ENCODE measurements at places on chromosomes 1 and 21.

DNA sequence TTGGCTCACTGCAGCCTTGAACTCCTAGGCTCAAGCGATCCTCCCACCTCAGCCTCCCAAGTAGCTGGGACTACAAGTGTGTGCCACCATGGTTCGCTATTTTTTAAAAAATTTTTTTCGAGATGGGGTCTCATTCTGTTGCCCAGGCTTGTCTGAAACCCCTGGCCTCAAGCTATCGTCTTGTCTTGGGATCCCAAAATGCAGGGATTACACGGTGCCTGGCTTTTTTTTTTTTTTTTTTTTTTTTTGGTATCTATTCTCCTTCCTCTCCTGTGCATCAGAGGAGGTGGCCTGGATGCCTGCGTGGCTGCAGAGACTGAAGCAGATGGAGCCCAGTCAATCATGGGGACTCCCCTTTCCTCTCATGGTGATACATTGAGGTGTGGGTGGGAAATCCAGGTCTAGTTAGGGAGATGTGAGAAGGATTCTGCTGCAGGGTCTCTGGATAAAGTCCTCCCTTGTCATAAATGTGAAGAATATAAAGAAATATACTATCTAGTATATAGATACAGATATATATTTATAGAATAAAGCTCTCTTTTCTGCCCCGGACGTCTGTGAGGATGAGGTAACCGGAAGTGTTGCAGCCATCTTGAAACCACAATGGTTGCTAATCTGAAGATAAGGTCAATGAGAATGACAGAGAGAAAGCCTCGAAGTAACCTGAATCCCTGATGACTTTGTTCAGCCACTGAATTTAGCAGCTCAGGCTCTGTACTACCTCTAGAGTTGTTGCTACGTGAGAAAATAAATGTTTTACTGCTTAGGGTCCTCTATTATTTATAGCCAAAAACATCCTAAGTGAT lies 19.5 kb upstream of the RGSL1 start:
- DNase-seq: peak; percentile 12

GRCh38 chr1:216626394-216627067 lies 96.7 kb downstream of the ESRRG start:
- no peak for DNase-seq

GRCh38 chr1:18324246-18324645 lies 156.5 kb upstream of the KLHDC7A start:
- no peak for DNase-seq

DNA sequence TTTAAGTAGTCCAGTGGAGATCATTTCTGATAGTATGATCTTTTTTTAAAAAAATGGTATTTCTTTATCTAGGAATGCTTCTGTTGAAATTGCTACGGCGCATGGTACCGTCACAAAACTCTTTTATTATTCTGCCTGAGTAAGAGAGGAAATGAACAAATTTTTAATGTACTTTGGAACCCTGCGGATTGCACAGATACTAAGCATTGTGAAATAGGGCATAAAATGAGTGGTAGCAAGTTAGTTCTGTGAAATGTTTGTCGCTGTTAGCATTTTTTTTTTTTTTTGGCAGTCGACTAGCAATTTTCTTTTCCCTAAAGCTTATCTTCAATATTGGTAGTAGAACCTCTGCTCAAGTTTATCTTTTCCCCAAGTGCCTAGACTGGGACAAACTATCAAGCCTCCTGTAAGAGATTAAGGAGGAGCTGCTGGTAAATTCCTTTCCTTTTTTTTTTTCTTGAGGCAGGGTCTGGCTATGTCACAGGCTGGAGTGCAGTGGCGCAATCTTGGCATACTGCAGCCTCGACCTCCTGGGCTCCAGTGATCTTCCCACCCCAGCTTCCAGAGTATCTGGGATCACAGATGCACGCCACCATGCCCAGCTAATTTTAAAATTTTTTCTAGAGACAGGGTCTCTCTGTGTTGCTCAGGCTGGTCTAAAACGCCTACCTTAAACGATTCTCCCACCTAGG lies 2.2 kb downstream of the ITSN1 start:
- DNase-seq: peak; percentile 68

- peak; percentile 40 for DNase-seq
Observed at GRCh38 chr1:156860113-156860627, 495 bp upstream of the NTRK1 start.

GRCh38 chr1:41448821-41449220 lies 35.7 kb downstream of the EDN2 start:
- no peak for DNase-seq

DNA sequence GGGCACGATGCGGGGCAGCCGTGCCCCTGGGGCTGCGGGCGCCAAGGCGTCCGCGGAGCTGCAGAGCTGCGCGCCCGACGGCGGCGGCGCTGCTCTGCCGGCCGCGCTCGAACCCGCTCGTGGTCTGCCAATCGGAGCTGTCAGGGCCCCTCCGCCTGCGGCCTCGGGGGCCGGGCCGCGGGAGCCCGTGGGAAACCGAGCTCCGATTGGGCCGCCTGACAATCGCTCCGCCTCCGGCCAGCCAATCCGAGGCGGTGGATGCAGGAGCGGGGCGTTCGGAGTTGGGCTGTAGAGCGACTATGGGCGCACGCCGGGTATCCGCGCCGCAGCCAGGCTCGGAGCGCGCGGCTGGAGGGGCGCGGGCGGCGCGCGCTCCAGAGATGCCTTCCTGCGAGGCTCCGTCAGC lies 100.5 kb upstream of the SOD1 start:
- peak; percentile 94 for DNase-seq

DNA sequence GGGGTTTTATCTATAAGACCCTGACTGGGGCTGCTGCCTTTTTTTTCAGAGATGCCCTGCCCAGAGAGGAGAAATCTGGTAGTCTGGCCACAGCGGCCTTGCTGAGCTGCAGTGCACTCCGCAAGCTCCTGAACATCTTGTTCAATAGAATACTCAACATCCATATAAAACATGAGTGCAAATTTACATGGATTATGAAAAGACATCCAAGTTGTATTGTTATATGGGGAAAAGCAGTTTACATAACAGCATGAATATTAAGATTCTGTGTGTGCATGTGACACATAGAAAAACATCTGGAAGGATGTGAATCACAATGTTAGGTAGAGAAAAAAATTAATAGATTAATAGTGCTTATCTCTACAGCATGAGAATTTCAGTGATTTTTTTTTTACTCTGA lies 16.4 kb downstream of the COG2 start:
- no peak for DNase-seq

GRCh38 chr1:199510314-199510713 lies 517.2 kb upstream of the NR5A2 start:
- no peak for DNase-seq

GRCh38 chr1:27330786-27331185 lies 8.8 kb downstream of the TMEM222 start:
- DNase-seq: no peak

DNA sequence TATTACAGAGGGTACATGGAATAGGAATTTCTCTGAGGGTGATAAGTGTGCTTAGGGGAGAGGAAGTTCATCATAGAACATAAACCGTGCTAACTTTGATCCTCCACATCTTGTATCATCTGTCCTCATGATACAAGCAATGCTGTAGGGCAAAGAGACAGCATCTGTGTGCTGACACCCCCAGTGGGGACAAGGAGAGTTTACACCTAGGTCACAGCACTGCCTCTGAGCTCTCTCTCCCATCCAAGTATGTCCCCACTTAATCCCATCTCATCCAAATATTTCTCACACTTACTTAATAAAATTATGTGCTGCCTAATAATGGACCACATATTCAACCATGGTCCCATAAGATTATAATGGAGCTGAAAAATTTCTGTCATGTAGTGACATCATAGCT lies 4.3 kb upstream of the TEDDM1 start:
- DNase-seq: no peak

DNA sequence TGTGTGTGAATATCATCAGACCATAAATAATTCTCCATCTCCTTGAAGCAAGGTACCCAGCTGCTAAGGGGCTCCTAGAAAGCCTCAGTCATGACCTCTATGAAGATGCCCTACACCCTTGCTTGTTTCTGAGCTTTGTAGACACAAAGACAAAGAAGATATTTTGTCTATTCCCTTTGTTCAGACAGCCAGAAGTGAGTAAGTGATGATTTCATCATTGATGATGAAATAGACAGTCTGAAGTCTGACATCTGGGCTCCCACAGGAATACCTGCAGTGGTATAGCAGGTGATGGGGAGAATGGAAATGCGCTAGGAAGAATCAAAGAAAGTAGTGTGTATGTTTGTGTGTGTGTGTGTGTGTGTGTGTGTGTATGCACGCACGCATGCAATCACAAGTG lies 82.2 kb upstream of the DPT start:
- DNase-seq: no peak

DNA sequence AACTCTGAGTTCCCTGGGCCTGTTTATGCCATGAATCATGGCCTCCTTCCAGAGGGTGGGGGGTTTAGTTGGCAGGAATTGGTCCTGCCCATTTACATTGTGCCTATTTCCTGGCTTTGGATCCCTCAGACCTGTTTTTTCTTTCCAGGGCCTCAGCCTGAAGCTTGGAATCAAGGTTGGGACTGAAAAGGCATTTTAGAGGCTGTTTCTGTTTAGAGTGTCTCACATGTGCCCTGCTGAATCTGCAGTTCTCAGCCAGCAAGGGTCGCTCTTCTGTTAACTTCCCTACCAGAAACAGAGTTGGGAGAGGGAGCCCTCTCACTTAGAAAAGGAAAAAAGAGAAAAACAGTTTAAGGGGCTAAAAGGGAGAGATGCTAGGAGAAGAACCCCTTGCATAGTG lies 191.1 kb downstream of the PTPRC start:
- DNase-seq: peak; percentile 65

DNA sequence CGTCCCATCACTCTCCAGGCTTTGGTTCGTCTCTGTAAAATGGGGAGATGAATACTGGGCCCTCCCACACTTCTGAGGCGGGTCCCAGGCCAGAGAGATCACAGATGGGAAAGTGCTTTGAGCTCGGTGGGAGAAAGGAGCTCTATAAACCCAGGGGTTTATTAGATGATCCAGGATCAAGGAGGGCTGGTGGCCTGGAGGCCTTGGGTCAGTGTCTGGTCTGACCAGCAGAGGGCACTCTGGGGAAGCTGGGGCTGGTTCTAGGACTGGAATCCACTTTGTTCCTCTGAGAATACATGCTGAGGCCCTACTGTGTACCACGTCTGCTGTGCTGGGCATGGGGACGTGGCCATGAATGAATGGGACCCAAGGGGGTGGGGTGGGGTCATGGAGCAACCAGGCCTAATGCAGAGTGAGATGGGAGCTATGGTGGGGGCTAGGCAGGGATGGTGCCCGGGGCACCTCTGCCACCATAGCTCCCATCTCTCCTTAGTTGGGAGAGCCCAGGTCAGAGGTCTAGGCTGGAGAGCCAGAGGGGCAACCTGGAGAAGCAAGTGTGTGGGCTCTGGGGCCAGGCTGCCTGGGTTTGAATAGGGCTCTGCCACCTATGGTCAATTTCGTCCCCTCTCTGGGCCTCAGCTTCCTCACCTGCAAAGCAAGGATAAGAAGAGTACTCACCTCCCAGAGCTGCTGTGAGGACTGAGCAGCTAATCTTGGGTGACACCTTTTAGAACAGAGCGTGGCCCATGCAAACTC lies 9.0 kb upstream of the FAM131C start:
- peak; percentile 37 for DNase-seq

GRCh38 chr1:6809461-6809860 lies 24.2 kb downstream of the CAMTA1 start:
- no peak for DNase-seq

GRCh38 chr1:206430031-206430983 lies 40.0 kb upstream of the IKBKE start:
- peak; percentile 92 for DNase-seq

DNA sequence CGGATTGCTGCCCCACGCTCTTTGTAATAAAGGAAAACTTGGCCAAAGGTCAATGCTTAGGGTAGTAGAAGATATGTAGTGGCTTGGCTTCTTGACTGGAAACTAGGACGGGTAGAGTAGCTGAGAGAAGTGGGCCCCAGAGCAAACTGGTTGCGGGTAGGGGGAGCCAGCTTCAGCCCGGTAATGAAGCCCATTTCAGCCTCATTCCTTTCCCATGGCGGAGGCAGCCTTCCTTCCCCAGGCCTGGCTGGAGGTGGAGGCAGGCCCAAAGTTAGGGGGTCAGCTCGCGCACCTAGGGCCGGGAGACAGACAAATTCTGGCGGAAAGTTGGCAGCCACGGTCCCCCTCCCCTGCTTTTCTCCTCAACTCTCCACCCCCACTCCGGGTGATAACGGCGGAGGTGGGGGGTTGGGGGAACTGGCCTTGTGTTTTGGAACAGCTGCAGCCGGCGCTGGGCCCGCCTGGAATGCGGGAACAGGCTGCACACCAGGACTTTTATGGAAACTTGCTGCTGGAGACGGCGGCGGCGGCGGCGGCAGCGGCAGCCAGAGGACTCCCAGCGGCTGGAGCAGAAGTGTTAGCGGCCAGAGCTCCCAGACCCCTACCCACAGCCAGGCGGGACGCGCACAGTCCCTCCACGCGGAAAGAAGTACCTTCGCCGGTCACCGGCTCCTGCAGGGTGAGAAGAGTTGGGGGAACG lies at the start of gene NEXN:
Gene NEXN, plus strand, starts transcription at position 544 of the 700 bp plus-strand sequence. CDS start 27,483 bp downstream, outside the sequence.
- DNase-seq: peak; percentile 95

DNA sequence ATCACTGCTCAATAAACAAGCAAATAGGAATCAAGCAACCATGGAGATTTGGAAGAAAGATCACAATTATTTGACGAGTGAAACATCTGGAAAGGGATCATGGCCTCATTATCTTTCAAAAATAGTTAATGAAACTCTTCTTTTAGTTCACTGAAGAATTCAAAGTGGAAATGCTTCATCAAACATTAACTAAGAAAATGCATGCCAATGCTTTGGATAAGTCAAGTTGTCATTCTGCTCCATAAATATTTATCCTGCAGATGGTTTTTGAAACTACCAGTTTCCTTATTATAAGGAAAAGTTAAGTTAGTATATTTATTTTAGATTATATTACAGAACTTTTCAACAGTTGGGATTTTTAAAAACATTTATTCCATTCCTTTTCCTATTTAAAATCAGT lies 206.5 kb upstream of the ADGRL2 start:
- DNase-seq: no peak

DNA sequence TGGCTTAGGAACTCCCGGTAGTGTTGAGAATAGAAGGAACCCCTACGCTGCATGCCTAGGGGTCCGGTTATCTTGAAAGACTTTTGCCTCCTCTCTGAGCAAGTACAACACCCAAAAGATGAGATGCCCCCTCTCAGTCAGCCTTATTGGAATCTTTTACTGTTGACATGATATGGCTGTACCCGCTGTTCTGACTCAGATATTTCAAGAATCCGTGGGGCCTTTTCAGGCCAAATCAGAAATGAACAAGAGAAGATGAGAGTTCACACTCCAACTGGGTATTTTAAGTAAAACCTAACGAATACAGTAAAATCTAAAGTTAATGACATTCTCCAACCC lies 164.2 kb downstream of the PPIAL4G start:
- no peak for DNase-seq

All from fibroblast of lung (primary cell).